ENCODE measurements at places on chromosomes 13 and 19. TPM values are rescaled to one million over a fixed set of nuclear protein-coding genes. Genes with fewer than 3 reads are reported as not detected.

DNA sequence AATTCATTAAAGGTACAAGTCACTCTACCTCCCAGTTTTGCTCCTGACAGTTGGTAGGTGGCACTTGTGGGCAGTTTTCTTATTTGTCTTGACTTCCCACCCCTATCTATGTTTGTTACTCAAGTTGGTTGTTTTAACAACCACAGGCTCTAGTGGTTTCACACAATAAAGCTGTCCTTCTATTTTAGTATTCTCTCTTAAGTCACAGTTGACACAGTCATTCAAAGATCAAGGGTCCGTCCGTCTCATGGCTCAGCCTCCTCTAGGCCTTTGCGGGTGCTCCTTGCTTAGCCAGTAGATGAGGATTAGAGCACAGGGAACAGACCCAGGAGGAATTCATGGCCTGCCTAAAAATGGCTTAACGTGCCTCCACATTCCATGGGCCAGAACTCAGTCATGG lies 573.7 kb downstream of the IRS2 start:
- DNase-seq: no peak

DNA sequence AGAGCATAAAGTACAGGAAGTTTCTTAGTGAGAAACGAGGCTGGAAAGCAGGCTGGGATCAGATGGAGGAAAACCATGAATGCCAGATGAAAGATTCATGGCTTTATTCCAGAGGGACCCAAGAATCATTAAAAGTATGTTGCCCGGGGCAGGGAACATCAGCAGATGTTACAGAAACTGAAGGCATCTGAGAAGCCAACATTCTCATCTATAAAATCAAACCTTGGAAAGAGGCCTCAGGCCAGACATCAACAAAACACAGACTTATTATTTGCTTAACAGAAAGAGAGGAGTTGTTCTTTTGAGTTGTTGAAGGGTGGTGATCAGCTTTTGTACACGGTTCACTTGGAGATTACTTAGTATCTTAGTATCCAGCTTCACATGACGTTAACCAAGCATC lies 543.6 kb downstream of the RFC3 start:
- DNase-seq: no peak

- no peak for DNase-seq
Observed at GRCh38 chr13:42892760-42893159, 99.3 kb downstream of the EPSTI1 start.

GRCh38 chr13:51811920-51812451 lies 8.0 kb upstream of the DHRS12 start:
- DNase-seq: no peak

GRCh38 chr13:91187522-91187921 lies 160.0 kb upstream of the MIR17HG start:
- no peak for DNase-seq

- no peak for DNase-seq
Observed at GRCh38 chr13:51192348-51192747, 29.9 kb upstream of the FAM124A start.

GRCh38 chr19:50670102-50670380 lies 20.8 kb downstream of the C19orf81 start:
- DNase-seq: no peak

DNA sequence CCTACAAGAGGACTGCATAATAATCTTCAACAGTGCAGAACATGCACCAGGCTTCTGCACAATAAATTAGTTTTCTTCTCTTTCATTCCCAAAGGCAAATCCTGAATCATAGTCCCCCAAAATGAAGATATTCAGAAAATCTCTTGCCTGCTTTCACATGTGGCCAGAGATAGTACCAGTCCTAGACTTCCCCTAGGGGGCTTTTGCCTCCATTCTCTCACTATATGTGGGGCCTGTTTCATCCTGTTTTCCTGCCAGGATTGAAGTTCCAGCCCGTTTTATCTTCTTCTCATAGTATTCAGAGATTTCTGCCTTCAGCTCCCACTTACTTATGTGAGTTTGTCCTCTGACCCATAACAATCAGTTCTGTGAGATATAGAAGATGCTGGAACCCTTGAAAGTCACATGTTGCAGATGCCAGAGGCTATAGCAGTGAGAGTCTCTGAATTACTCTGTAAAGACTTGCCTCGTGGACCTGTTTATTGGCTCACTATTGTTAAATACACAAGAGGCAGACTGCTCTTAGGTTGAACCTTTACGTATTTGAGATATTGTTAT lies 421.9 kb upstream of the PCDH9 start:
- DNase-seq: no peak

GRCh38 chr19:45164577-45165335 lies 4.0 kb upstream of the NKPD1 start:
- no peak for DNase-seq

Gene KLF1
- total RNA-seq: 0.41 TPM

Gene PSG3
- total RNA-seq: not detected
